Suppressor macrophage (primary cell): ENCODE measurements at places on chromosomes 16 and 17.

- no peak for DNase-seq
These were observed 38.7 kb upstream of the NFAT5 start for GRCh38 chr16:69526831-69527655.

DNA sequence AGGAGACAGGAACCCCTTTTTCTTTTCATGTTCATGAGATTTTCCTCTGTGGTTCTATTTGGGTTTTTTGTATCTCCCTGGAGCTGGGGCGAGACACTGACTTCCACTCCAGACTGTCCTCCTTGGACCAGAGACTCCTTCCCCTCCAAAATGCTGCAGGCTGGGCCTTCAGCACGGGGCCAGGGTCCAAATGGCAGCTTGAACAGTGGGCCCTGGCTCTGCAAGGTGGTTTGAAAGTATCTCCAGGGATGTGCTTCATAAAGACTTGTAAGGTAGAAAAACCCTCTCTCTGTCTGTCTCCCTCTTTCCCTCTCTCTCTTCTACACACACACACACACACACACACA is 236.1 kb downstream of the ZNF423 start:
- DNase-seq, result no peak

DNA sequence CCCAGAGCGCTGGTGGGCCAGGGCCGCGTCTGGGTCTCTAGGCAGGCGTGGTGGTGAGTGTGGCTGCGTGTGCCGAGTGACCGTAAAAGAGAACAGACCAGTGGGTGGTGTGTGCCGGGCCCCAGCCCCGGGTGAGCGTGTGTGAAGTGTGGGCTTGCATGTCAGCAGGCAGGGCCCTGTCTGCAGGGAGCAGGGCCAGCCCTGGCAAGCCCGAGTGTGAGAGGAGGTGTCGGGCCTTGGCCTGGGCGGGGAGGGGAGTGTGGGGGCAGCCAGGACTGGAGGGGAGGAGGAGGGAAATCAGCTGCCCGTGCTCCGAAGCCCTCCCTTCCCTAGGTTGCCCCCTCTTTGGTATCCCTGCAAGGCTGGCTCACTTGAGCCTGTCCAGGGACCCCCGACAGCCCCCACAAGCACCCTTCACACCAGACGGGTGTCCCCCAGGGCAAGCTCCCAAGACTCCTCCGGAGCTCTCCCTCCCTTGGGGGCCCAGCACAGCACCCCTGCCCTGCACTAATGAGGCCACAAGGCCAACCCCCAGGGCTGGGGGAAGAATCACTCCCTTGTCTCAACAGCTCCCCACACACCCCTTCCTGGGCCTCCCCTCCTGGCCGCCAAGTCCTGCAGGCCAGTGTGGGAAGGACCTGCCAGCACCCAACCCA is 1.9 kb downstream of the USH1G start:
- no peak for DNase-seq

GRCh38 chr17:45965812-45966211 is 33.2 kb upstream of the STH start:
- DNase-seq, result no peak

DNA sequence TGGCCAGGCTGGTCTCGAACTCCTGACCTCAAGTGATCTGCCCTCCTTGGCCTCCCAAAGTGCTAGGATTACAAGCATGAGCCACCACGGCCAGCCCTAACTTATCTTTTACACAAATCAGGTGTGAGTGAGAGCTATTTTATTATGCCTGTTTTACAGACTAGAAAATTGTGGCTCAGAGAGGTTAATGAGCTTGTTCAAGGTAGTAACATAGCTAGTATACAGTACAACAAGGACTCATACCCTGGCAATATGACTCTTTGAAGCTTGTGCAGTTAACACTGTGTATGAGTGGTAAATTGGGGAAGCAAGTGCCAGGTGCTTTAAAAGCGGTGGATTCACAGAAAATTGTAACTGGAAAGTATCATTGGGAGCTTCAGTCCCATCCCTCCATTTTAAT is 49.0 kb downstream of the YPEL2 start:
- no peak for DNase-seq

GRCh38 chr16:66387817-66388332 is 21.4 kb downstream of the CDH5 start:
- DNase-seq, result no peak

DNA sequence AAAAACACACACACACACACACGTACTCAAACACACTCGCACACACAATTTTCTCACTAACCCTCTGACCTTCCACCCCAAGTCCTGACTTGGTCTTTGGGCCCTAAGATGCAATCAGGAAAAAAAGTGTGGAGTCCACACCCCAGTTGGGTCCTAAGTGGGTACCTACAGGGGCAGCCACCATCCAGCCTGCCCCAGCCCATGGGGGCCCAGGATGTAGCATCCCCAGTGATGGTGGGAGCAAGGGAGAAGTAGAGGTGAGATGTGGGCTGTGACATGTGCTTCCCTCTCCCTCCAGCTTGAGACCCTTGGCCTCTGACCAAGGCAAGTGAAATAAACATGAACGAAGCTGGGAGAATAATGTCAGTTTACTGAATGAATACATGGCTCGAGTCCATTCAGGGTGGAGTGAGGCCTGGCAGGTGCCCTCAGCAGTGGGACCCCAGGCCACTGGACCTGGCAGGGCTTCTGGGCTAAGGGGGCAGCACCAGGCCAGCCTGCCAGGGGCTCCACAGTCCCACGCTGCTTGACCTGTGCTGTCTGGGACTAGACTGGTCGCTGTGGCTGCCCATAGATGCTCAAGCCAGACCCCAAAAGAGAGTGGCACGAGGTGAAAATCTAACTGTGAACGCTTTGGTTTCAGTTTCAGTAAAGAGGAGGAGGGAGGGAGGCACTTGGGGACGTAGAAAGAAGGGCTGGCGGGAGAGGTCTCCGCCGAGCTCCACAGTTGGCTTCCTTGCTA is 73.7 kb downstream of the MRC2 start:
- no peak for DNase-seq

GRCh38 chr16:87288753-87289362 is 28.3 kb downstream of the C16orf95 start:
- DNase-seq, result no peak

DNA sequence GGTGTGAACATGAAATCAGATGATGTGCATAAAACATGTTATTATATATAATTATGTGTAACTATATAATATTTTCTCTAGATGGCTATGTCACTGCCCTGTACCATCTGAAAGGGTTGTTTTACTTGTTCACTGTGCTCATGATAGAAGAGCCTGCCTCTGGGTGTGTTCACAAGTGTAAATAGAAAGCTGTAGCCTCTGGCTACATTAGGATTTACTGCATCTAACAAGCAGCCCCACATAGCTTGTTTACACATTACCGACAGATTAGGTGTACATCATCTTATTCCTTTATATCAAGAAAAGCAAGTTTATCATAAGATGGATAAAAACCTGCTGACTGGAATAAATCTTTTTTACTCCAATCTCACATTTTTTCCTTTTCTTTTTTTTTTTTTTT is 46.1 kb downstream of the CHD9 start:
- no peak for DNase-seq
